ENCODE measurements at places on chromosomes 11 and 22.

DNA sequence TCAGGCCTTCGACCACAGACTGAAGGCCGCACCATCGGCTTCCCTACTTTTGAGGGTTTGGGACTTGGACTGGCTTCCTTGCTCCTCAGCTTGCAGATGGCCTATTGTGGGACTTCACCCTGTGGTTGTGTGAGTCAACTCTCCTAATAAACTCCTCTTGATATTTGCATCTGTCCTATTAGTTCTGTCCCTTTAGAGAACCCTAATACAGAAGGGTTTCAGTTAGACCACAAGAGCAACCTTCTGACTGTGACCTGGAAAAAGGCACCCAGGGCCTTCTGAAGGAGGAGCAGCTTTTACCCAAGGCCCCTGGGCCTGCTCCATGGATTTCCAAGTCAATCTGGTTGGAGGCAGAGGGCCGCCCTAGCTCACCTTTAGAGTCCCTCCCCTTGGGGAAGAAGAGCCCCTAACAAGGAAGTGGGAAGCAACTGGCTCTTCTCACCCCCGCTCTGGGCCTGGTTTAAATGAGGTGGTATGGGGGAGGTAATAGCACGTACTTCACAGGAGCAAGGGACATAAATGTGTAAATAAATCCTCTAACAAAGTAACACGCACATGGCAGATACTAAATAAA, 11.2 kb upstream of the CHST1 start:
- DNase-seq = peak; percentile 39

GRCh38 chr11:86625544-86625943, 46.9 kb downstream of the ME3 start:
- DNase-seq = no peak

DNA sequence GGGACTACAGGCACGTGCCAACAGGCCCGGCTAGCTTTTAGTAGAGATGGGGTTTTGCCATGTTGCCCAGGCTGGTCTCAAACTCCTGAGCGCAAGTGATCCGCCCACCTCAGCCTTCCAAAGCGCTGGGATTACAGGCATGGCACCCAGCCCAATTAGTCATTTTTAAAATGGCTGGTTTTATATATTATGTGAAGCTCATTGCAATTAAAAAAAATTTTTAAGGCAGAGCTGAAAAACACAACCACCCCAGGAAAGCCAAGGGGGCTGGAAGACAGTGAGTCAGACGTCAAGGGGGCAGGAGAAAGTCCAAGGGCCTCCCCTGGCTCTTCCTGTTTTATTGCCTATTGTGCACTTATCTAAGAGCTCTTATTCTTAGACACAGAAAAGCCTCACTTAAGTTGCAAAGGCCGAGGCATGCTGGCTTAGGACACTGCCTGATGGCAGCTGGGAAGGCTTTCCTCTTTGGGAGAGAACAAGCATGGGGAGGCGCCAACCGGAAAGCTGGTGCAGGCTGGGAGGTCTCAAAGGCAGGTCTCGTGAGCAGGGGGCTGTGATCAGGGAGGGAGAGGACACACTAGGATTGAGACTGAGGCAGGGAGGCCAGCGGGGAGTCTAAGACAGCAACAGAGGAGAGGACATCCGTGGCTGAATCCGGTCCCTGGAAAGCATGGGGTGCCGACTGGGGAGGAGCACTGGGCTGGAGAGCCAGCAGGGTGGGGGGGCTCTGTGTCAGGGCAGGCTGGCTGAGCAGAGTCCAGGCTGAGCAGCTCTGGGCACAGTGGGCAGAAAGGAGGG, 11.1 kb upstream of the OSM start:
- no peak for DNase-seq

DNA sequence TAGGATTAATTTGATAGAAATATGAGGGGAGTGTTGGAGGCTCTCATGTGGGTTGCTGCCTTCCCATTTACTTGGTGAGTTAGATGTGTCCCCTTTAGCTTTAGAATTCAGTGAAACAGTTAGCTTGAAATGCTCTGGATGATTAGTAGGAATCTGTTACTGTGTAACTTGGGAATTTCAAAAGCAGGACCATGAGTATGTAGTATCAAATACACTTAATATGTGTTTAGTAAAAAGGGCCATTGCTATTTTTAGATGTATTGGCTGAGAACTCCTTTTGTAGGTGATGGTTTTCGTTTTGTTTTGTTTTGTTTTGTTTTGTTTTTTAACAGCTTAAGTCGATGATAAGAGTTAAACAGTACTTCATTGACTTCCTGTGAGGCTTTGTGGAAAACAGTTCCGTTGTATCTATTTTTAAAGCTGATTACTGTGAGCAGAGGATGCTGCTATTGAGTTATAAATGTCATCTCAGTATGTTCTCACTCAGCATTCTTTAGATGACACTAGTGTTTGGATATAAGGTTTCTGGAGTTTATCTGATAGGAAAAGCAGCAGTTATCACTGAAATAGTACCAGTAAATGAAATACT, 53.5 kb downstream of the MCAM start:
- DNase-seq = no peak

- DNase-seq = no peak
Observed at GRCh38 chr11:17572359-17572690, 25.3 kb downstream of the OTOG start.

- DNase-seq = no peak
Observed at GRCh38 chr22:19798891-19799293, 38.3 kb downstream of the TBX1 start.

GRCh38 chr11:123214396-123214795, 19.3 kb upstream of the CLMP start:
- DNase-seq = no peak

DNA sequence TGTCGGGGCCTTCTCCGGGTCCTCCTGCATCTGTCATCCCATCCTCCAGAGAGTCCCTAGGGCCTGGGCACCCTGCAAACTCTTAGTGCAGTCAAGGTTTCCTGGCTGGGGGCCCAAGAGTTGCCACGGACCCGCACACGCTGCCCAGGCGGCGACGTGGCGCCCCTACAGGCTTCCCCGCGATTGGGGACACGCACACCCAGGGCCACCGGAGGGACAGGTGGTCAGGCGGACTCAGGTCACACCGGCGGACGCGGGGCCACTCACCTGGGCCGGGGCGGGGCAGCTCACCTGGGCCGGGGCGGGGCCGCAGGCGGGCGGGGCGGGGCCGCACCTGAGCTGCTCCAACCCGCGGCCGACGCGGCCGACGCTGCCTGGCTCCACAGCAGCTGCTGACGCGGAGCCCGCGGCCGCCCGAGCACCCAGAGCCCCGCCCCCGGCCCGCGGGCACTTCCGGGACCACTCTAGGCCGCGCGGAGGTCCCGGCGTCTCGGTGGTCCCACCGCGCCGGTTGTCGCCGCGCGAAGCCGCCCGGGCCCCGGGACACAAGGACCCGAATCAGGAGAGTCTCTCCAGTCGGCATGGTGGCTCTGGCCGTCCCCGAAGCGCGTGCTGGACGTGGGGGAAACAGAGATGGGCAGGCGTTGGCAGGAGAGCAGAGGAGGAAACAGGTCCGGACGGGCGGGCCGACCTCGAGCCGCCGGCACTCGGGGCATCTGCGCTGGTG, at the start of gene ZNF70:
ZNF70 (minus strand) TSS at position 399 of the 727 bp plus-strand sequence. CDS start 5,972 bp downstream, outside the sequence.
- peak; percentile 93 for DNase-seq

DNA sequence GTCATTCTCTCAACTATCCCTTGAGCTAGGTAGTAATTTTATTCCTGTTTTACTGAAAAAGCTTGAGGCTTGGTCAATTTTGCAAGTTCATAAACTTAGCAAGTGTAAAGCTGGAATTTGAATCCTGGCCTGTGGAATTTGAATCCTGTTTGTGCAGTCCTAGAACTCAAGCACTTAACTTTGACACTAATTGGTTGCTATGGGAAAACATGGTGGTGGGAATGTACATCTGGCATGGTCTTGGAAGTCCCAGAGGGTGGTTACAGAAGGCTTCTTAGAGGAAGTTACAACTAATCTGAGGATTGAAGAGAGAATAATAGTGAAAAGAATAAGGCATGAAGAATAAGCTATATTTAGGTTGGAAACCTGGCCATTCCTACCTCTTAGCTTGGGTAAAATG, 66.5 kb upstream of the LIN7C start:
- no peak for DNase-seq

- DNase-seq = no peak
Observed at GRCh38 chr11:76185931-76186401, 20.3 kb downstream of the WNT11 start.

GRCh38 chr11:93784935-93785360, 866 bp downstream of the MED17 start:
- no peak for DNase-seq

DNA sequence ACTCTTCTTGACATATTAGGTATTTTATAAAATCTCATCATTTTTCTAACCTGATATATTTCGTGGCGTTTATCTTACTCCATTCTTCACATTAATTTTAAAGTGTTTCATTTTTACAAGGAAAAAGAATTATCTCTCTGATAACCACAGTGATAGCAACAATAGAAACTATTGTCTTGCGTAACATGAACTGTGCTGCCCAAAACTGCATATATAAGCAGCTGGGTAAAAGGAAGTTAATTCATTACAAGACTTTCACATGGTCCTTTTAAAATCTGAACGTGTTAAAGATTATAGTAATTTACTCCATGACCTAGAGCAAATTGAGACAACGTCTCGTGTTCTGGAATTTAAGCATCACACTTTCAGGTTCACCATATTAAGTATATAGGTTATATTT, 210.4 kb upstream of the GRIA4 start:
- DNase-seq = no peak

DNA sequence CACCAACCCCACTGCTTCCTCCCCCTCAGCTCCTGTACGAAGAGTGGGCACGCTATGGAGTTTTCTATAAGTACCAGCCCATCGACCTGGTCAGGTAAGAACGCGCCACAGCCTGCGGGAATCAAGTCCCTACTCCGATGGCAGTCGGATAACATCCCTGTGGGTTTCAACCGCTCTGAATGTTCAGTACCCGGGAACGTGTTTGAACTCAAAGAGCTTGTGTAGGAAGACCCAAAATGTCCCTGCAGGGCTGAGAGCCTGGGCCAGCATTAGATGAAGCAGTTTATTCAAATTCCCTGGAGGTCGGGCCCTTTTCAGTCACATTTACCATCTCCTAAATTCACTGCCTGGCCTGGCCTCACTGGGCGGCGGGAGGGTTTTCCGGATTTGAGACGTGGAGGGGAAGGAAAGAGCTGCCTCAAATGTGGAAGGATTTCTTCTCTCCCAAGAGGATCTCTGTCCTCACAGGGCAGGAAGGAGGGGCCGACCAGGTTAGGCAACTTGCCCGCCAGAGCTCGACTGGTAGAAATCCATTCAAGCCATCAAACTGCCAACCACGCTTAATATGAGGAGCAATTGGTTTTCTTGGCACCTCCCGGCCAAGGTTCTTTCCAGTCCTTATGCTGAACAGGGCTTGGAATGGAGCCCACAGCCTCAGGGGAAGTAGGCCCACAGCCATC, 46.3 kb downstream of the ANO1 start:
- peak; percentile 81 for DNase-seq

DNA sequence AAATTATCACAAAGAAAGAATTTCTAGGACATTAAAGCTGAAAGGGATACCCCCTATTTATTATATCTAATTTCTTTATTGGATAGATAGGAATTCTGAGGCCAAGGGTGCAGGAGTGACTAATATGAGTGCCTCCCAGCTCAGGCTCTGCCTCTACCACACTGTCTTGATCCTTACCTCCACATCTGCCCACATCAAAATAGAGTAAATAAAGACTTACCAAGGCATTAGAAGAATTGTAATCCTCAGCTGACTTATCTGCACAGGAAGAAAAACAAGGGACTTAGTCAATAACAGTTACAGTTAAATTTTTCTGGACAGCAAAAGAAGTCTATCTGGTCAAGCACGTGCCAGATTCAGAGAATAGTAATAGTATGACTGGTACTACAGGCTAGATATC, 72.6 kb upstream of the GDPD4 start:
- DNase-seq = no peak

GRCh38 chr22:46355369-46355995, 20.0 kb downstream of the TRMU start:
- no peak for DNase-seq

DNA sequence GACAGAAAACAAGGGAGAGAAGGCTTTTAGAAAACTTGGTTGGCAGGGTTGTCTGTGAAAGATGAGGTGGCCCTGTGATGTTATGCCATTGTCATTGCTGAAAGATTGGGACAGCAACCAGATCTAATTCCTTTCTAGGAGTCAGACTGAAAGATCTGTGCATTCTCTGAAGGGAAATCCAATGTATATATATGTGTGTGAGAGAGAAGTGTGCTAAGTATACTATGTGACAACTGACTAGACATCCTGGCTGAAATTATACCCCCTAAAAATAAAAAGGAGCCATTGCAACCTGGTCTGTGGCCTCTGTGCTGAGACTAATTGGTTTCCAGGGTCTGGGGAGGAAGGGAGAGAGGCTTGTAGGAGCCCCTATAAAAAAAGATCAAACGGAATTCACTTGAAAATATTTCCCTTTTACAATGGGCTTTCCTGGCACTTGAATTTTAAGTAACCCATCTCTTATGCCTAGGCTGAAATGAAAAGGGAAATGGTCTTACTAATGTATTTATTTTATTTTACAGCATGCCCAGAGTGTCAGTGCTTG, 1.2 kb upstream of the MPPED2 start:
- DNase-seq = no peak

DNA sequence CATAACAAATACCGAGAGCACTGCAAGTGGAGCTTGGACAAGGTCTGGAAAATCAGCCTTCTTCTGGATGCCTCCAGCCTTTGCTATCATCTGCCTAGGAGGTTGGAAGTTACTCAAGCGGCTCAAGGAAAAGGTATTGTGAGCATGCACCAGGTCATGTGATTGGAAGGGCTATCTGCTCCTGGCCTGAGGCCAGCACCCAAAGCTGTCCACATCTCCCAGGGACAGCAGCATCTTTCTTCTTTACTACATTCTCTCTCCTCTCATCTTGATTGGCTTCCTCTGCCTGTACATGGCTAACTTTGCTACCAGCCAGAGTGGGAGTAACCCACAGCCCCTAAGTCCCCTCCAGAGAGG, 44.2 kb upstream of the AMPD3 start:
- no peak for DNase-seq

DNA sequence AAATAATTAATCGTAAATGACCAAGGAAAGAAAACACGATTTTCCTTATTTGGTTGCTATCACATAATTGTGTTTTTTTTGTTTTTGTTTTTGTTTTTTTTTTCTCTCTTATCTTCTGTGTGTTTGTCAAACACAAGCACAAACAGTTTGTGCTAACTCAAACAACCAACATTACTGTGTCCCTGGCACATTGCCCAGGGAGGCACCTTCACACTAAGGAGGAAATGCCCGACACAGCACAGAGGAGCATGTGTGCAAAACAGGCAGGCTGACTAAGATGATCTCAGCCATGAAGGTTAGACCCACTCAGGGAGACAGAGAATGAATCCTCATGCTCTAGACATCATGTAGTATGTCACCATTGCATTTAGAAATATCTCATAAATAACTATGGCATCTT, 130.1 kb downstream of the SOX6 start:
- peak; percentile 49 for DNase-seq

DNA sequence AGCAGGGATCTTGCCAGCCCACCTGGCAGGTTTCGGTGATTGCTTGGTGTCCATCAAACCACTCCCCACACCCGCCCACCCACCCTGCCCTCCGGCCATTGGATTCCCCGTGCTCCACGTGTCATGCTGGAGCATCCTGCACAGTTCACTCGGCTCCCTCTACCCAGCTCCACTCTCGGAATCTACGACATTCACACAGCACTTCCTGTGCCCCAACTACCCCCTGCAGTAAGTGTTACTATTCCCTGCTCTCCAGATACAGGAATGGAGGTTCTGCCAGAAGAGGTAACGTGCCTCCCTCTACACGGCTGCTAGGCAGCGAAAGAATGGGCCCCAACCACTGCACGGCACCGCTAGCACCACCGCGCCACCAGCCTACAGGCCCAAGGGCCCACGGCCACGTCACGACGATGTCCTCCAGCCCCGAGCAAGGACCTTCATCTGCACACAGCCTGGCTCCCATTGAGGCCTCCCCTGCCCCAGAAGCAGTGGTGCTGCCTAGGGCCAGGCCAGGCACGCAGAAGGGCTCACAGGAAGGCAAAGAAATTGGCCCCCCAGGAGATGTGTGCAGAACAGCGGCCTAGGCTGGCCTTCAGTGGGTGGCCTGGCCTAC, 27.6 kb downstream of the WNT7B start:
- no peak for DNase-seq

Measured in sigmoid colon (tissue), 7 donors.